ENCODE measurements at places on chromosomes 7 and 10. TPM values are rescaled to one million over a fixed set of nuclear protein-coding genes. Genes with fewer than 3 reads are reported as not detected.

- DNase-seq = no peak
These were observed 767 bp downstream of the KRIT1 start for GRCh38 chr7:92244808-92245486.

DNA sequence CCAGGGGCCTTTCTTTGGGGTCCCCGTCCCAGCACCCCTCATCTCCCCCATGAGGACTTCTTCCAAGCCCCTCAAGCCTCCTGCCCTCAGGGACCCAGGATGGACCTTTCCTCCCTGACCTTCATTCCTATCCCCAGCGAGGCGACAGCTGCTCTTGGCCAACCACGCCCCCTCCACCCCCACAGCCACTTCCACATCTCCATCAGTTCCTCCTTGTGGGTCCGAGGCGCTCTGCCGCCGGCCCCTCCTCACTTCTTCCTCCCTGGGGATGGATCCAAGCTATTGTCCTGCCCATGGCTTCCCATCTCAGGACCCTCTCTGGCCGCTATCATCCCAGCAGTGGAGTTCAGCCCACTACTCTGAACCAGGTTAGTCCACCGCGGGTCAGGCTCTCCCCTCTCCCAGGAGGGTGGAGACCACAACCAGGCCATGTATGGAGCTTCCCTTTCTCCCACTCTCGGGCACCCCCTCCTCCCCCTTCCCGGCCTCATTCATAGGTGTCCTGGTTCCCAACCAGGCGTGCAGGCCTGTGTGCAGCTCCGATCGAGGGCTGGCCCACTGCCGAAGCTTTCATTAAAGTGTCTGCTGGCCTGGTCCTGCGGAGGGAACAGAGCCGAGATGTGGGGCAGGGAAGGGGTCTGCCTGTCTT is 1.7 kb upstream of the SH2B2 start:
- DNase-seq = no peak

- no peak for DNase-seq
These were observed 89.9 kb downstream of the DNAJB6 start for GRCh38 chr7:157426463-157427301.

DNA sequence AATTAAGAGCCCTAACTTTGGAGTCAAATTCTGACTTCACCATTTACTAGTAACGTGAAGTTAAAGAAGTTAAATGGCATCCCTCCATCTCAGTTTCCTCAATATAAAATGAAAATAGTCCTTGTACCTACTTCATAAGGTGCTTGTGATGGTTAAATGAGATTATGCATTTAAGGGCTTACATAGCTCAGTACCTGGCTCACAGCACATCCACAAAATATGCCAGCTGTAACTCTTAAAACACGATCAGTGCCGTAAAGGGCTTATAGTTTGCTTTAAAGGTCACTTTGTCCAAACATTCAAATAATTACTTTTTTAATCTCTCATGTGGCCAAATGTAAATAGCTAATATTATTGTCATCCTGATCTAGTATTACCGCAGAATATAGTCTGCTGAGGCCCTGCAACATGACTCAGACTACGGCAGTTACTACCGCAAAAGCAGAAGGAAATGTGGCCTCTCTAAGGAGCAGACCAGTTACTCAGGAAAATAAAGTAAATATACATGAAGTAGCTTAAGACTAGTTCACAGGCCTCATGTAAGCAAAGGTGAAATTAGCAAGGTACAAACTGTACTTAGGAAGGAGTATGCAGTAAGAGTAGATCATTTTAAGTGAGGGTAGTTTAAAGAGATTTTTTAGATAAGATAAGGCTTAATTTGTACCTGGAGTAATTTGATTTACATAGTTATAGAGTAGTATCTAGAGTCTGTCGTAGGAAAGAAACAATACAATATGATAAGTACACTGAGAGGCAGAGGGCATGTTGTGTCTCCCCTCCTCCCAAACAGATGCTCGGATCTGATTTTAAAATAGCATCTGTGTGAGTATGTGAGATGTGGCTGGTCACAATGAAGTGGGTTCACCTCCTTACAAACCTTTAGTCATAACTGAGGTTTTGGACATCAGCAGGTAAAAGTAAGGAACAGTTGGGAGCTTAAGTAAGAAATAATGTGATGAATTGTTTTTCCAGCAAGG is 13.1 kb downstream of the CASP2 start:
- DNase-seq = no peak

GRCh38 chr10:70799124-70799523 is 13.9 kb upstream of the TBATA start:
- no peak for DNase-seq

DNA sequence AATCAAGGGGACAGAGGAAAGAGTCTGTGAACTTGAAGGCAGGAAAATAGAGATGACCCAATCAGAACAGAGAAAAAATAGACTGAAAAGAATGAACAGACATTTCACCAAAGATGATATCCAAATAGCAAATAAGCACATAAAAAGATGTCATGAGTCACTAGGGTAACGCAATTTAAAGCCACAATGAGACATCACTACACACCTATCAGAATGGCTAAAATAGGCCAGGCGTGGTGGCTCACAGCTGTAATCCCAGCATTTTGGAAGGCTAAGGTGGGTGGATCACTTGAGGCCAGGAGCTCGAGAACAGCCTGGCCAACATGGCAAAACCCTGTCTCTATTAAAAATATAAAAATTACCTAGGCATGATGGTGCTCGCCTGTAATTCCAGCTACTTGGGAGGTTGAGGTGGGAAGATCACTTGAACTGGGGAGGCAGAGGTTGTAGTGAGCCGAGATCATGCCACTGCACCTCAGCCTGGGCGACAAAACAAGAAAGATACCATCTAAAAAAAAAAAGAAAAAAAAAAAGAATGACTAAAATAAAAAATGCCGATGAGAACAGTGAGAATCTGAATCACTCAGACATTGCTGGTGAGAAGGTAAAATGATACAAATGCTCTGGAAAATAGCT is 100.9 kb downstream of the LHPP start:
- peak; percentile 62 for DNase-seq

DNA sequence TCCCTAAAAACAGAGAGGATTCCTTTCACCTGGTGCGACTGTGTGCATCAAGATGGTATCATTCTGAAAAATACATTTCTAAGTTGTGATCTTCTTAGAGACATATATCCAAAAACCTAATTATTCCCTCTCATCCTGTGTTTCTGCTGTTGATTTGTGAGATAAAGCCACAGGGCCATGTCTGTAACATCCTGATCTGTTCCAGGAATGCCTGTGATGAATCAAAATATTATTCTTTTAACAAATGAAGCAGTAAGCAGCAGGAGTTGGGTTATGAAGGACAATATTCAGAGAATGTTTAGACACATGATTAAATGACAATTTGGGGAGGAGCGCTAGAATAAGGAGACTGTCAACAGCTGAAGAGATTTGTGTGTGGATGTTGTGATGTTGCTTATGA is 731.4 kb downstream of the KCNMA1 start:
- no peak for DNase-seq

DNA sequence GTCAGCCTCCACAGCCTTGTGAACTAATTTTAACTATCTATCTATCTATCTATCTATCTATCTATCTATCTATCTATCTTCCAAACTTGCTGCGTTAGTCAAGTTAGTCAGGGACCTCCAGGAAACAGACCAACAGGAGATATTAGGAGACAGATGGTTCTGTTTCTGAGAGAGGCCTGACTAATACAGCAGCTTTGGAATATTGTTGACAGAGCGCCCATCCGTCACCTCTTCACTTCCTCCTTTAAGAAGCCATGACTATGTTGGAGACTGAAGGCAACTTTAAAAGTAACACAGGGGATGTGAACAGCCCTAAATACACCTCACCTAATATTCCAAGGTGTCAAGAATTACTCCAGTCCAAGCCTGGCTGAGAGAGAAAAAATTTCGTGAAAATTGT is 280.9 kb upstream of the IGFBP3 start:
- DNase-seq = no peak

DNA sequence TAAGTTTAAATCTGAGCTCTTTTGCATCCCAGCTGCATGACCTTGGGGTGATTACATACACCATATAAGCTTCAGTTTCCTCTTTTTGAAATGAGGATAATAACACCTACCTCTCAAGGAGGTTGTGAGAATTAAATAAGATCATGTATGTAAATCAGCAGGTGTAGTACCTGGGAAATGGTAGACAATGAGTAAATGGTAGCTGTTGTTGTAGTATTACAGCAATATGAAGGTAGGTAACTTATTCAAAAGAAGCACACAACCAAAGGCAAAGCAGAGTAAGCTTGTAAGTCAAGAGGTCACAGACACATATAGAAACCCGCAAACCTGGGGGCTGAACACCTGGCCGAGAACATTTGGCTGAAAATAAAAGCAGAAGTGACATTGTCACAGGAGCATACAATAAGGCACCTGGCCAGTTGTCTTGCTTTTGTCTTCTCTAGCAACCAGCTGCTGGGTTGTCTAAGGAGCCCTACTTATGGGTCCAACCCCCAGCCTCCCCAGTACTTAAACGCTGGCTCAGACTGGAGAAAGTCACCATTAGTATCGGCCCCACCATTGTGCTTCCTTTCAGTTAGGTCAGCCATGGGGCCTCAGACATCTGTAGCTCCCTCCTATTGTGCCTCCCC is 203.6 kb upstream of the MKLN1 start:
- no peak for DNase-seq

GRCh38 chr10:21174715-21175495 is 277.8 kb upstream of the NEBL start:
- DNase-seq = peak; percentile 48

DNA sequence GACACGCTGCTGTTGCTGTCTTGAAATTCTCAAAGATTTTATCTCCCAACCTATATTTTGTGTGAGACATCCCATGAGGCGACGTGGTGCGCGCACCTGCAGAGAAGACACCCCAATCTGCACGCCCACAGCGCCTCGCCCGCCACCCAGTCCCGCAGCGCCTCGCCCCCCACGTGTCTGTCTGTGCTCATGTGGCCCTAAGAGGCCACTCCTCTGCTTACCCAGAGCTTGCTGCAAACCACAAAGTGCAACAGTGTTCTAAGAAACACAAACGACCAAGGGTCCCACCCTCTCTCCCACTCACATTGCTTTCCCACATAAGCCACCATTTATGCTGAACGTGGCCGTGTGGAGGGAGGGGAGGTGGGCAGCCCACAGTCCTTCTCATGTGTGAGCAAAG is 287.2 kb downstream of the PTPRN2 start:
- no peak for DNase-seq

DNA sequence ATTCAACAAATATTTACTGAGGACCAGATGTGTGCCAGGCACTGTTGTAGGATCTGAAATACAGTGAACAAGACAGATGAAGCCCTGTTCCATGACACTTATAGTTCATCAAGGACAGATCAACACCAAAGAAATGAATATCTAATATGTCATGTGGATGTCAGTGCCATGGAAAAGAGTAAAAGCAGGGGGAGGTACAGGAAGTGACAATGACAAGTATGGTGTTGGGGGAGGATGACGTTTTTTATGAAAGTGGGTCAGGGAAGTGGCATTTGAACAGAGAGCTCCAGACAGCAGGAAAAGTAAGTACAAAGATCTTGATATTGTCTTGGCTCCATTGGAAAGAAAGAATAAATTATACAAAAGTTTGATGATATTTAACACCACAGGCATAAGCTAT is 7.0 kb upstream of the SFMBT2 start:
- no peak for DNase-seq

Gene NRG3
- total RNA-seq = not detected

Gene HMX2
- not detected for total RNA-seq

Gene TASOR2
- total RNA-seq = 52.7 TPM

Gene PI4K2A
- total RNA-seq = 34.3 TPM

Gene COX19
- total RNA-seq = 5.9 TPM

Gene SOSTDC1
- 0.07 TPM for total RNA-seq
